ENCODE measurements at places on chromosomes 7 and 10.

GRCh38 chr7:63900394-63901203, 98.0 kb upstream of the ZNF722 start:
- no peak for DNase-seq

DNA sequence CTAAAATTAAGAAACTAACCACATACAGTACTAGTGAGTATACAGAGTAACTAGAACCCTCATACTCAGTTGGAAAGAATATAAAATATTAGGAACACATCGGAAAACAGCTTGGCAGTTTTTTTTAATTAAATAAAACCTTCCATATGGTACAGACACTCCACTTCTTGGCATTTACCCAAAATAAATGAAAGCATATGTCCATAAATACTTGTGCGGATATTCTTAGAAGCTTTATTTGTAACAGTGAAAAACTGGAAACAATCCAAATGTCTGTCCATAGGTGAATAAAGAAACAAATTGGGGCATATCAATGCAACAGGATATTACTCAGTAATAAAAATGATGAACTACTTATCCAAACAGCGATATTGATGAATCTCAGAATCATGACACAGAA, 410.0 kb downstream of the HTR7 start:
- DNase-seq, result no peak

- no peak for DNase-seq
Observed at GRCh38 chr7:51301806-51302205, 14.8 kb downstream of the COBL start.

- DNase-seq, result no peak
Observed at GRCh38 chr7:10770176-10770575, 203.5 kb upstream of the PHF14 start.

GRCh38 chr7:152869677-152870051, 110.1 kb downstream of the ACTR3B start:
- no peak for DNase-seq

- DNase-seq, result peak; percentile 65
Observed at GRCh38 chr7:73901823-73902597, 41.1 kb downstream of the TMEM270 start.

- DNase-seq, result no peak
Observed at GRCh38 chr7:121824276-121824675, 48.7 kb upstream of the PTPRZ1 start.

GRCh38 chr7:119931230-119931824, 341.6 kb upstream of the KCND2 start:
- no peak for DNase-seq

DNA sequence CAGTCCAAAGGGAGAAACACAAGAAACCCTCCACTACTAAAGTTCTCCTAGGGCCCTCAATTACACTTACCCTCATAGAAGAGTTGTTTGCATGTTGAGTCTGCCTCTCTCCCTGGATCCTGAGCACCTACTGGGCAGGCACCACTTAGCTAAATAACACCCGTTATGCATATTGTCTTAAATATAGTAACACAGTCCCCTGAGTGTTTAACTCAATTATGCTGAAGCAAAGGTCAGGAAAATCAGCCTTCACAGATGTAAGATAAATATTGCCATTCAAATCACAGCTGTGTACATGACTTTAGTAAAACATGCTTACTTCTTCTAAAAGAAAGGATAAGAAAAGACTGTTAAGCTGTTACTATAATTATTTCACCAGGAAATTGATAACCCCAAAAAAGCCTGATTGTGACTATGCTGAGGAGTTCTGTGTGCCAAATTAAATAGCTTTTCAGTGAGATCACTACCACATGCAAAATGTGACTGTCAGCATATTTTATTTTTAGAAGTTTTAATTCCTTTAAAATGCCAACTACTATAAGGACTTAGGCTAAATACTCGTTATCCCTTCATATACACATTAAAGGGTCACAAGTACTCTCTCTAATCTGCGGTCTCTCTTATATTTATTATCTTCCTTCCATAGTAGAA, 733.9 kb upstream of the PHF14 start:
- no peak for DNase-seq

- no peak for DNase-seq
Observed at GRCh38 chr10:102344067-102344466, 51.4 kb upstream of the NFKB2 start.

DNA sequence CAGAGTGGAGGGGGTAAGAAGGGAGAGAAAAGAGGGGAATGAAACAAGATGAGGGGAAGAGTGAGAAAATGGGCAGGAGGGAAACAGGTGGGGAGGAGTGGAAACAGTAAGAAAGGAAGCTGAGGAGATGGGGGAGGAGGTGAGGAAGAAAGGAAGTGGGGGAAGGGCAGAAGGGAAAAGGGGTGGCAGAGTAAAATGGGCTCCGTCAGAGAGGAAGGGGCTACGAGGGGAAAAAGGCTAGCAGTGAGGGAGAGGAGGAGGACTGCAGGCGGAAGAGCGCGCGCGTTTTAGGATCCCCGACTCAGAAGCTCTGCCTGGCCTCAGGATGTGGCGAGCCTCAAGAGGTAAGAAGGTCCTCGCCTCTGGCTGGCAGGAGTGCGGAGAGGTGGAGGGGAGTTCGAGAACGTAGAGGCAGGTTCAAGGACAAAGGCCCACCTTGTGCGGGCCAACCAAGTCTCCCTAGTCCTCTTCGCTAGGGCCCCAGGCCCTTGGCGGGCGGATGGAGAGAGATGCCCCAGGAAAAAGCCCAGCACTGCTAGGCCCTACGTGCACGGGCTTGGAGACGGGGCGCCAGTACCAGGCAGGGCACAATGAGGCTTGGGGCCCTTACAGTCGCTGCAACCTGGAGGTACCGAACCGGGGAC, 5.8 kb upstream of the NKX2-3 start:
- no peak for DNase-seq

- DNase-seq, result no peak
Observed at GRCh38 chr7:96330193-96330592, 8.3 kb upstream of the SLC25A13 start.

All from WTC11 (cell line).